OCI-LY7 (cell line): ENCODE measurements at places on chromosomes 12 and 14.
A peak's percentile ranks its signal among the peaks of the same experiment; 100 is the strongest.

DNA sequence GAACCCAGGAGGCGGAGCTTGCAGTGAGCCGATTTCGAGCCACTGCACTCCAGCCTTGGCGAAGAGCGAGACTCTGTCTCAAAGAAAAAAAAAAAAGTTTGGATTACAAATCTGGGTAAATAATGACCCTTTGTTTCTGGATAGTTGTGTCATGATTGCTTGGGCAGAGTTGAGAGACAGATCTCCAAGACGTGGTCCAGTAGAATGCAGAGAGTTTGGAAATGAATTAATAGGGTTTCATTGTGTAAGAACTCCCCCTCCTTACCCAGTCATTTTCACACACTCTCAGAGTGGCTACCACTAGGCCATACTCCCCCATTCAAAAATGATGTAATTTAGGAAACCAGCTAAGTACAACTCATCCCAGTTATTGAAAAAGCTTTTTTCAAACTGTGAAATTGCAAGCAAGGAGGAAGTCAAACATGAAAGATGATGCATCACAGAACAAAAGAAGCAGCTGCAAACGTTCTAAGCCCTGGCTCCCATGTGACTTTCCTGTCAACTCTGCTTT, 1331.9 kb downstream of the AACS start:
- no peak for DNase-seq

- DNase-seq = no peak
These were observed 527 bp upstream of the ATP23 start for GRCh38 chr12:57940915-57941164.

DNA sequence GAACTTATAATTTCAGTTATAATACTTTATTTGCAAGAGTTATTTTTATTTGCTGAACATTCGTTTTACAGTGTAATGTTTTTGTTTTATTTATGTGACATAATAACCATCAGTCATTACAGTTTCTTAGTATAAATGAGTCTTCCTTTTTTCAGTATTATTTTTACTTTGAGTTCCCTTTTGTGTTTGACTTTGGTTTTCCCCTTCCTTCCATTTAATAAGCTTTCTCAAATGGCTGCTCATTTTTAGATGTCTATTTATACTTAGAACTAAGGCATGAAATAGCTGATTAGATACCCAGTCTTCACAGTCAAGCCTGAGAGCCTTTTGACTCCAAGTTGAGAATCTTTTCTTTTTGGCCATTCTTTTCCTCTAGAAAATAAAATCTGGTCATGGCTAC, 404.5 kb downstream of the LRFN5 start:
- no peak for DNase-seq

GRCh38 chr12:72110937-72111650, 161.1 kb upstream of the TRHDE start:
- no peak for DNase-seq

- no peak for DNase-seq
These were observed 122.3 kb downstream of the MON2 start for GRCh38 chr12:62588916-62589315.

DNA sequence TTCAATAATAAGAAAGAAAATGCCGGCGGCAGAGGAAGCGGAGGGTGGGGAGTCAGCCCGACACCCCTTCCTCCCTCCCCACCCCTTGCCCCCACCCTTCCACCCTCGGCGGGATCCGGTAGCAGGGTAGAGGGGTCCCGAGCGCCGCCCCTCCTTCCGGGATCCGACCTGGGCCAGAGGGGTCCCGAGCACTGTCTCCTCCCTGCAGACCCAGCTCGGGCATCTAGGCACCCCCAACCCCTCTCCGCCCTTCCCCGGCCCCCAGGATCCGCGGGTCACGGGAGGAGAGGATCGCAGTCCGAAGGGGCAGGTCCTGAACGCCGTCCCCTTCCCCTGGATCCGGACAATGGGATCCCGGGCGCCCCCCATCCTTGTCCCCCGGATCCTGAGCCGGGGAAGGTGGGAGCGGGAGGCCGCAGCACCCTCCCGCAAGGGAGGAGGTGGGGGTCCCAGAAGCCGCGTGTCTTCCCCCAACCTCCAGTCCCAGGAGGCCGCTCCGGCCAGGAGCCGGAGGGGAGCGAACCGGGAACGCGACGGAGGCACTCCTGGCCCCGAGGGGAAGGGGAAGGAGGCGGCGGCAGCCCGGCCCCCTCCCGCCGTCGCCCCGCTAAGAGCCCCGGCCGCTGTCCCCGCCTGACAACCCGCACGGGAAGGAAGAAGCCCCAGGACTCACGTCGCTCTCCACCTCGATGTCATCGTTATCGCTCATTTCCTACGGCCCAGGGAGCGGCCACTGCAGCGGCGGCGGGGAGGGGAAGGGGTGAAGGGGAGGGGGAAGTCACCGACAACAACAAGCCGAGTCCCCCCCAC, 481 bp downstream of the MAX start:
- DNase-seq = peak; percentile 39

GRCh38 chr12:122872815-122873361, 23.0 kb downstream of the VPS37B start:
- DNase-seq = no peak

DNA sequence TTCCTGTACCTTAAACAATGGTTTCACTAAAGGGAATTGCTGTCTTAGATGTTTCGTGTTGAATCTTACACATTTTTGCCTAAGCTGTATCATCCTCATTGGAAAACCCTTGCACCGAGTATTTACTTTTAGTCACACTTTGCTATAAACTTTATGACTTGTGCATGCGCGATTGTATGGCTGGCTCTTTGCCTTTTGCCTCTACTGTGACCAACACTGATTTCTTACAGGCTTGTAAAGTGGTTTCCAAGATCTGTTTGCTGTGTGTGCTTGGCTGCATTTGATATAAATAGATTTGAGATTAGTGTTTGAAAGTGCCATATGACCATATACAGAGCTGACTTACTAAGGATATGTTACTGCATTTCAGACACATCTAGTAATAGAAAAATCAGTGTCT, 40.5 kb downstream of the RASSF3 start:
- no peak for DNase-seq

GRCh38 chr12:124036657-124037109, 63.7 kb downstream of the ZNF664 start:
- peak; percentile 53 for DNase-seq

DNA sequence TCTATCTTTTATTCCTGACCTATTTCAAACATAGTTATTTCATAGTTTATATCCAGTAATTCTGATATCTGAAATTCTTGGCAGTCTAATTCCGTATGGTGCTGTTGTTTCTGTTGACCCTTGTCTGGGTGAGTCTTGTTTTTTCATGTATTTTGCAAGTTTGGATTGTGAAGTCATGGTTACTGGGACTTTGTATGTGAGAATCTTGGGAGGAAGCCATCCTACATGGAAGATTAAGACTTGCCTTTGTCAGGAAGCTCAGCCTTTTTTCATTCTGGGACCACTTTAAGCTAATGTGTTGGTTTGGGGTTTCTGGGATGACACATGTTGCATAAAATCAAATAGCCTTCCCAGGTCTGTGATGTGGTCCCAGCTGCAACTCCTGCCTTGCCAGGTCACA, 191.6 kb upstream of the E2F7 start:
- no peak for DNase-seq

- DNase-seq = no peak
These were observed 820 bp upstream of the SMAGP start for GRCh38 chr12:51270951-51271518.

DNA sequence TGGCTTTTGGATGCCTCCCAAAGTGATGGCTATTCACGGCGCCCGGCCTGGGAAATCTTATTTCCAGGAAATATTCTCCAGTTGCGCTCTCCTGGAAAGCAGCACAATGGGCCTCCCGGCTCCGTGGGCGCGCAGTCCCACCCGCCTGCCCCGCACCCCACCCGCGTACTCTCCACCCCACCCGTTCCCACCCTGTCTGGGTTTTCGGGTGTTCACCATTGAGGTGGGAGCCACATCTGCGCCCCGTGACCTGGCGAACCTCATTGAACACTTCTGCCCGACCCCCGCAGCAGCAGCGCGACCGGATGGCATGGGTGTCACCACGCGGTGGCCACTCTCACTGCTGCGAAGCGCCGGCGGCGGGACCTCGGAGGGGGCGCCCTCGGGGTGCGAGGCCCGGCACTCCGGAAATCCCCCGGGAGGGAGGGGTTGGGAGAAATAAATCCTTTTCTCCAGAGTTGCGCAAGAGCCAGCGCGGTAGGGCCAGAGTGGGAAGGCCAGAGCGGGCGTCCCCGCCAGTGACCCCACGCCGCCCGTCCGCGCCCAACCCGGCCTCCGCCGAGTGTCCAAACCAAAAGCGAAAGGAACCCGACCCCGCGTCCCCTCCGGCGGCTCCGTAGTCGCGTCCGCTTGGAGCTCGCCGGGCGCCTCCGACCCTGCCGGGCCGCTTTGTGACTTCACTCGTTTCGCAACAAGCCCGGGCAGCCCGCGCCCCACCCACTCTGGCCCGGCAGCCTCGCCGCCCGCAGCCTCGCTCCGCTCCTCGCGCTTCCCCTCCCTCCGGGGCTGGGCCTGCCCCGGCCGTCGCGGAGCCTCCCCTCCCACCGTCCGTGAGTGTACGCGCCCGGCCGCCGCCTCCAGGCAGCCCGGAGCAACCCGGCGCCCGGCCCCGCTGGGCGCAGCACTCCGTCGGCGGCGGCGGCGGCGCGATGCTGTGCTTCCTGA, at the start of gene DRAM1:
Gene DRAM1 (plus strand): TSS at position 720 of the 945 bp plus-strand sequence. CDS start 210 bp downstream, at position 930.
- peak; percentile 34 for DNase-seq

DNA sequence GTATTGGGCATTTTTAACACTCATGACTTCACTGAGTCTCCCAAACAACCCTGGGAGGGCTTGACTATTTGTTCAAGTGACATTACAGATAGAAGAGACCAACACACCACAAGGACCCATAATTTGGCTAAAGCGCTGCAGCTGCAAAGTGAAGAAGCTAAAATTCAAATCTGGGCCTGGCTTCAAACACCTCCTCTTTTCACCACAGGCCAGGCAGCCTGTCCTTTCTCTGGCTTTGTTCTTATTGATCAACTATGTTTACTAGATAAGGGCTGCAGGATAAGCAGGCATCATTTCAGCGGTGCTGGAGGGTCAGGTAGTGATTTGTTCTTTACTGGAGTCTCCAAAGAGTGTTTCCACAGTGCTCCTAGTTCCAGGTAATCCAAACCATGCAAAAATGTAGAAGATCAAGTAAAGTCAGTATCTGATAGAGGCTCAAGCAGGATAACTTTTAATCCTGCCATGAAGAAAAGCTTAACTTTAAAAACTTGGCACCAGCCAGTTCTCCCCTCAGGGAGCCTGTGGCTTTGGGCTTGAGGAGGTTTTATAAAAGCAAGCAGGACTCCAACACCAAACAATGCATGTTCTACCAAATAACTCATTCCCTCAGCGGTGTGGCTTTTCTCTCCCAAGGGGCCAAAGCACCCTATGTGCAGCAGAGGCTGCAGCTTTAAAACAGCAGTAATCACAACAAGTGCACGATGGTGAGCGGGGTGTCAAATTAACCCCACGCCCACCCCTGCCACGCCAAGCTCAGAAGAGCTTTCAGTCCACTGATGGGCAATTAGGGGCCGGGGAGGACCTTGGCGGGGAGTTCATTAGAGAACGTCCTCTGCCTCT, 16.8 kb downstream of the CLMN start:
- peak; percentile 29 for DNase-seq

GRCh38 chr12:113464852-113465719, 6.6 kb downstream of the LHX5 start:
- no peak for DNase-seq

- DNase-seq = no peak
These were observed 270.8 kb downstream of the FOXG1 start for GRCh38 chr14:29037411-29037810.

DNA sequence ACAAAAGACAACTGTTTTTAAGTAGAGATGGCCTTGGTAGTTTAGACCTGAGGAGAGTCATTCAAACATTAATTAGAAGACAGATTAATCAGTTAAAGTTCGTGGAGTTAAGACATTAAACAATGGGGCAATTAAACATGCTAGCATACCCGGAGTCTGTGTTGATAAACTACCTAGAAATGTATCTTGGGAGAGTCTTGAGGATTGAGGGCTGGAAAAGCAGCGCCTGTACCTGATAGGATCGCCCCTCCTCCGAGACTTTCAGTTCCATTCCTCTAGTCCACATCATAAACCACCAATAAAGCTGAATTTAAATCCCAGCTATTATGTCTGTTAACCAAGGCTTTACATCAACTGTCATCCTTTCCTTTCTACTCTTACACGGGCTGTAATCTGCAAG, 1.0 kb upstream of the KRAS start:
- DNase-seq = no peak

- DNase-seq = peak; percentile 90
These were observed 29.3 kb upstream of the KLRF1 start for GRCh38 chr12:9797722-9798619.

GRCh38 chr12:88509347-88509746, 70.9 kb downstream of the KITLG start:
- DNase-seq = no peak

DNA sequence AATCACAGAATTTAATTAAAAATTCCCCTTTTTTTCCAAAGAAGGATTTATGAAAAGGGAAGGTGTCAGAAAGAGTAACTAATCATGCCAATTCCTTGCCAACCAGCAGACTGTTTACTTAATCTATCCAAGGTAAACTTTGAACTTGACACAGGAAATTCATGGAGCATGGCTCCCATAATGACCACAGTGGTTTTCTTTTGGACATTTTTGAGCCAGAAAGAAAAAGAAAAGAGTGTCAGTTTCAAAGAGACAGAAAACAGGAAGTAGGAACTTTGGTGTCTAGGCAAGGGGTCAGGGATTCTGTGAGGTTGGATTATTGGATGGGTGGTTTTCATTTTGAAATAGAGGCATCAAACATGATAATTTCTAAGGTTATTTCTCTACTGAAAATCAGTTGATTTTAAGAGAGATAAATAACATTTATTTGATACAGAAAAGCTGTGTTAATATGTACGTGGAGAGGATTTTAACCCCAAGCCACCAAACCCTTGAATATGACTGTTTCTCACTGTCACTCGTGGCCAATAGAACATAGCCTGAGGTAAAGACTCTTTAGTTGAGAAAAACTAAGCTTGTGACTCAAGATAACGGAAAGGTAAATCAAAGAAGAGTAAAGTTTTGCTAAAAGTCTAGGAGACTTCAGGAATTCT, 196.1 kb downstream of the TTC6 start:
- DNase-seq = no peak

- DNase-seq = no peak
These were observed 92.5 kb downstream of the DPF3 start for GRCh38 chr14:72801381-72801812.

- DNase-seq = no peak
These were observed 143.8 kb downstream of the ACSS3 start for GRCh38 chr12:81221681-81222080.

DNA sequence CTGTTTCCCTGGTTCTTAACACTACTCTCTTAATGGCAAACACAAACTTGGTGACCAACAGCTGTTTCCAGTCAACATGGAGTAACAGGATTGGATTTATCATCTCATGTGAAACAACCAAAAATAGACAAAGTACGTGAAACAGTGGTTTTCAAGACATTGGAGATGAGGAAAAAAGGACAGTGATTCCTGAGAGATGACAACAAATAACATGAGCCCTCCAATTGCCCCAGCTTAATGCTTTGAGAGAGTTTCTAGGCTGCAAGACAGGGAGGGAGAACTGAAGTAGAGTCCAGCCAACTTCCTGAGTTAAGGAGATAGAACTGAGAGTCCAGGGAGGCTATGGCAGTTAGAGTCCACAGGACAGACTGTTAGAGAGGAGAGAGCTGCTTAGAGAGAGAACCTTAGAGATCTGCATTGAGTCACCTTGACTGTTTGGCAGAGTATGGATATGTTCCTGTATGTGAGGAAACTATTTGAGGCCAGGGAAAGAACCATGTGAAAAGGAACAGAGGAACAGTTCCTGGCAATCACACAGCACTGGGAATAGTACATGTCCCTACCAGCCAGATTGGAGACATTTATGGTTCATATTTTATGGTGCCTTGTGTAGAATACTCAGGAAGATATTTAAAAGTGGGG, 106.4 kb downstream of the PCNX1 start:
- DNase-seq = no peak
